ENCODE measurements at places on chromosomes 6 and 20.

- DNase-seq = no peak
Observed at GRCh38 chr6:125294925-125295324, 6.8 kb downstream of the HDDC2 start.

DNA sequence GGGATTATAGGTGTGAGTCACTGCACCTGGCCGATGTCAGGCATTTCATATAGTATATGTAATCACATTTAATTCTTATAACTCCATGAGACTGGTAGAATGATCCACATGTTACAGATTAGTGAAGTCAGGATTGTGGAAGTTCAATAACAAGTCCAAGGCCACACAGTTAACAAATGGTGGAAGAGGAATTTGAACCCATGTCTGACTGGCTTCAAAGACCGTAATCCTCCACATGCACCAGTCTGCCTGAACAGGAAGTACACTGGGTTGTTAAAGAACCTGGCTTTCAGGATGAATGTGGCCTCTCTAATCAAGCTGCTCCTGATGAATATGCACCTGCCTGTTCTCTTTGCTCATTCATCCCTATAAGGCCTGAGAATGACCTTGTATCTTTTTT, 122.0 kb upstream of the HDAC2 start:
- no peak for DNase-seq

- DNase-seq = no peak
Observed at GRCh38 chr6:7148100-7148822, 40.5 kb downstream of the RREB1 start.

GRCh38 chr6:30886897-30887255, 2.6 kb downstream of the DDR1 start:
- no peak for DNase-seq

- DNase-seq = no peak
Observed at GRCh38 chr6:166743406-166744222, 116.6 kb upstream of the RPS6KA2 start.

GRCh38 chr6:28296520-28297060, 15.2 kb downstream of the PGBD1 start:
- no peak for DNase-seq

- no peak for DNase-seq
Observed at GRCh38 chr6:33875696-33876095, 71.9 kb upstream of the MLN start.

DNA sequence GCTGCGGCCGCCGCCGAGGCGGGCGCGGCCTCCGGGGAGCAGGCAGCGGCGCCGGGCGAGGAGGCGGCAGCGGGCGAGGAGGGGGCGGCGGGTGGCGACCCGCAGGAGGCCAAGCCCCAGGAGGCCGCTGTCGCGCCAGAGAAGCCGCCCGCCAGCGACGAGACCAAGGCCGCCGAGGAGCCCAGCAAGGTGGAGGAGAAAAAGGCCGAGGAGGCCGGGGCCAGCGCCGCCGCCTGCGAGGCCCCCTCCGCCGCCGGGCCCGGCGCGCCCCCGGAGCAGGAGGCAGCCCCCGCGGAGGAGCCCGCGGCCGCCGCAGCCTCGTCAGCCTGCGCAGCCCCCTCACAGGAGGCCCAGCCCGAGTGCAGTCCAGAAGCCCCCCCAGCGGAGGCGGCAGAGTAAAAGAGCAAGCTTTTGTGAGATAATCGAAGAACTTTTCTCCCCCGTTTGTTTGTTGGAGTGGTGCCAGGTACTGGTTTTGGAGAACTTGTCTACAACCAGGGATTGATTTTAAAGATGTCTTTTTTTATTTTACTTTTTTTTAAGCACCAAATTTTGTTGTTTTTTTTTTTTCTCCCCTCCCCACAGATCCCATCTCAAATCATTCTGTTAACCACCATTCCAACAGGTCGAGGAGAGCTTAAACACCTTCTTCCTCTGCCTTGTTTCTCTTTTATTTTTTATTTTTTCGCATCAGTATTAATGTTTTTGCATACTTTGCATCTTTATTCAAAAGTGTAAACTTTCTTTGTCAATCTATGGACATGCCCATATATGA, 3.2 kb downstream of the MARCKS start:
- DNase-seq = peak; percentile 1

DNA sequence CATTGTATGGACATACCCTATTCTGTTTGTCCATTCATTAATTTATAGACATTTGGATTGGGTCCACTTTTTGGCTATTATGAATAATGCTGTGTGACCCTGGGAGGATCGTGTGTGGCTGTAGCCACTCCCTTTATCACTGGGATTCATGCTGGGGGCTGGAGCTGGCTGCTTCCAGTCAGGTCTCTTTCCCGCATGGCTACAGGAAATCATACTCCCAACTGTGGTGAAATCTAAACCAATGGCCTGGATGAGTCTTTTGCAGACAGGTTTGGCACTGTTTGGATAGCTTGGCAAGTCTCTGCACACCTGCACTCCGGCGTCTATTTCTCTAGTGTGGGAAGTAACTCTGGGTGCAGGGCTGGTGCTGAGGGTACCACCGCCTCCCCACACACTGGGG, 80.4 kb downstream of the RIN2 start:
- no peak for DNase-seq

DNA sequence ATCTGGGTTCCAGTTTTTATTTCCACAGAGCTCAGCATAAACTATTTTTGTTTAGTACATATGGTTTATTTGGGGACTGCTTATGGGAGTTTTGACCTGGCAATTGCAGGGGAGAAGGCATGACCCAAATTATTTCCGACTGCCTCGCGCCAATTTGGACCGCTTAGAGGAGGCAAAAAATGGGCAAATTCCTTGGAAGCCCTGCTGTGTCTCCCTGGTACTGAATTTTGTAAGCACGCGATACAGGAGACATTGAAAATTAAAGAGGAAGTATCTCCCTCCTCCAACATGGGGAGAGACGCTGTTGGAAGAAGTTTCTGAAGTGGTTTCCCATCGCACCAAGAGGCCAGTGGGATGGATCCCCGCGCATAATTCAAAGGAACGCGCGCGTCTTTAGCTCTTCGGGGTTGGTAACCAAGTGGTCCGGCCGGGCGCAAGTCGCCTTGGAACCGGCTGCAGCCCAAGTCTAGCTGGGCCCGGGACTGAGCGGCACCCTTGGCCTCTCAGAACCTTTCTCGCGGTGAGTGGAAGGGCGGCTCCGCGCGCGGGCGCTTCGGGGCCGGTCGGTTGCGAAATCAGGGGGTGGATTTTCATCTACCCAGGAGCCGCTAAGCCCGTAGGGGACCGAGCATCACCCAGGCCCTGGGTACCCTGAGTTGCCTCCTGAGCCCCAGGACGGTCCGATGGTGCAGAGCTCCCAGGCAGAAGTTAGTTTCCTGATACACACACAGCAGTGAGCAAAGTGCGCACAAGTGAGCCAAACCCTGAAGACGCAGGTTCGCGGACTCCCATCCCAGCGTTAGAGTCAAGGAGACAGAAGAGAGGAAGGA, 6.2 kb downstream of the NKX2-2 start:
- DNase-seq = no peak

GRCh38 chr6:16388488-16388887, 150.1 kb downstream of the GMPR start:
- no peak for DNase-seq

DNA sequence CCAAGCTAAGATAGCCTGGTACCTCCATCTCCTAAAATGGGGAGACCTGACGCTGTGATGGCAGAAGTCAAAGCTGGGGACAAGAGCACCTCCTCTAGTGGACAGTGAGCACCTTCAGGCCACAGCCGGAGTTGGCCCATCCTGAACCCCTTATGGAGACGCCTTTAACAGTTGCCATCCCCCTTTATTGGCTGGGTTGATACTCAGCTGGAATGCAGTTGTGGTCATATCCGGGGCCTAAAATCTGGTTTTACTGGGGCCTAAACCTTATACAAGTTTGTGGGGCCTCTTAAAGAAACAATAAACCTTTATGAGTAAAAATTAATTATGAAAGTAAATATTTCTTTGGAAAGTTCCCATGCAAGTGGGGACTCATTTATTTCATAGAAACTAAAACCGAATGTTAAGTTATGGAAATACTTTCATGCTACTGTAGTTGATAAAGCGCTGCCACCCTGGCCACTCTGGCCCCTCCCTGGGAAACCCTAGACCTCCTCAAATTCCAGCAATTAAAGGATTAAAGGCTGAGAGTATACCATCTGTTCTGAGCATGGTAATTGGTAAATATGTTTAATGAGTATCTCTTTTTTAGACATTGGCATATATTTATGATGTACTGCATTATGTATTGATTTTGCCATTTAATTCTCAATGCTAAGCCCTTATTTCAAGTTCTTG, 95.1 kb upstream of the SASH1 start:
- DNase-seq = no peak

GRCh38 chr6:1917626-1918371, 308.1 kb downstream of the FOXC1 start:
- no peak for DNase-seq

- DNase-seq = no peak
Observed at GRCh38 chr6:75098709-75099108, 107.1 kb downstream of the COL12A1 start.

GRCh38 chr6:3359101-3359752, 97.6 kb downstream of the SLC22A23 start:
- DNase-seq = no peak

DNA sequence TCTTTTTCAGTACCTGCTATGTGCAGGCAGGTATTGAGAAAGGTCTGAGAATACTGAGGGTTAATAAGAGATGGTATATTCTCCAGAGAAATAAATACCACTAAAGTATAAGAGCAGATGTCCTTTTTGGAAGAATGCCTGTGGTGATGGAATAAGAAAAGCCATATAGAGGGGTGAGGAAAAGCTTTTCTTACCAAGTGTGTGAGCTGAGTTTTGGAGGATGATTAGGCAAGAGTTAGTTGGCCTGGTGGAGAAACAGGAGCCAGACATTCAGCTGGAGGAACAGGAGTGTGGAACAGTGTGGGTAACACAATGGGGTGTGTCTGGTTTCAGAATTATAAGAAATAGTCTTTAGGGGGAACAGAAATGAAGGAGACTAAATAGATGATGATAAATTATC, 19.9 kb downstream of the ZNF451 start:
- DNase-seq = no peak

DNA sequence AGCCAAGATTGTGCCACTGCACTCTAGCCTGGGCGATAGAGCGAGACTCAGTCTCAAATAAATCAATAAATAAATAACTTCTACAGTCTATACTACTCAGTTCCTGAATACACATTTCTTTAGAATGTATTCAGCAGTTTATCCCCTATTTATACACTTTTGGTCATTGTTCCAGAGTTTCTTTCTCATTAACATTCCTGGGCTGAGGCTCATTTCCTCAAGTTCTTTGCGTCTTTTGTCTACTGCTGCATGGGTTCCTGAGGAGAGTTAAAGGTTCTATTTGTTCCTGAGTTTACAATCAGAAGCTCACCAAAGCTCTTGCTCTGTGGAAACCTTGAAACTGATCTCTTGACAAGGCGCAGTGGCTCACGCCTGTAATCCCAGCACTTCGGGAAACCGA, 37.7 kb upstream of the SASH1 start:
- no peak for DNase-seq

DNA sequence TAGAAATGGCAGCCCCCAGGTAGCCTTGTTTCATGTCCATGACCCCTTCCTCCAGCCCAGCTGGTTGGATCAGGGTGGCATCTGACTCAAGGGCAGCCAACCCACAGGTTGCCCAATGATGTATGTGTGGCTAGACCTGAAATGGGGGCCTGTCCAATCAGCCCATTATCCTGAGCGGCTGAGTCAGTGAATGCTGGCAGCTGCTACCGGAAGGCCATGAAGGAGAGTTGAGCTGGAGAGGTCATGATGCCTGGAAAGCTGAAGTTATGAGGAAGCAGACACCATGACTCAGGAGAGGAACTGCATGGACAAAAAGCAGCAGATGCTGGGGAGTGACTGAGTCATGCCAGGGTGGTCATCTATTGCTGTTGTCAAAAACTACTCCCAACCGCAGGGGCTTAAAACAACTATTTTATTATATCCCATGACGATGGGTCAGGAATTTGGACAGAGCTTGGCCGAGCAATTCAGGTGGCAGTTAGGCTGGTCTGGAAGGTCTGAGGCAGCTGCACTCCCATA, 67.3 kb downstream of the MDGA1 start:
- DNase-seq = no peak

DNA sequence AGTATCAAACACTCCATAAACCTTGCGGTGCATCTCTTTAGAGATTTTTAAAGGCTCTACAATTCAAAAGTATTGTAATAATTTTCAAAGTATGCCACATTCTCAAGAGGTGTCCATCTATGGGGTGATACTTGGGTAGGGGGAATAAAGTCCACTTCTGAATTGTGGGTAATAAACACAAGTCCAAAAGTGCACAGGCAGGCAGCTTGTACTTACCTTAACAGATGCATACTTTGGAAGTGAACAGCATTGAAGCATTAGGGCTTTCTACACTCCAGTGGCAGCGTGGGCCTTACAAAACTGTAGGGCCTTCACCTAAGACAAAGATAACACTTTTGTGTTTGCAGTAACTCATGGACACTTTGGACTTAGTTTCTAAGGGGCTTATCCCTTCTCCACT, 58.6 kb downstream of the AIG1 start:
- DNase-seq = no peak

DNA sequence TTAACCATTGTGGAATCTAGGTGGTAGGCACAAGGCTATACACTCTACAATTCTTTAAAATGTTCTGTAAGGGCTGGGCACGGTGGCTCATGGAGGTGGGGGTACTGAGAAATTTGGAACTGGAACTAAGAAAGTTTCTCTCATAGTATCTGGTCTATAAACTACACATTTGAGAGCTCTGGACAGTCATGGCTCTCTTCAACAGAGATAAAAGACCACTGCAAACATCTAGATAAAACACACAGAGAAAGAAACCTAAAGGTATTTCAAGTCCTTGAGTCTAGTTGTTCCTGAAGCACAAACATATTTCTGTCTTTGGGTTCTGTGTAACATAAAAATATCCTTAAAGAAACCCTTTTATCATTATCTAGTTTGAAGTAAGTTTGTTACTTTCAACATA, 35.2 kb downstream of the ILRUN start:
- DNase-seq = no peak

DNA sequence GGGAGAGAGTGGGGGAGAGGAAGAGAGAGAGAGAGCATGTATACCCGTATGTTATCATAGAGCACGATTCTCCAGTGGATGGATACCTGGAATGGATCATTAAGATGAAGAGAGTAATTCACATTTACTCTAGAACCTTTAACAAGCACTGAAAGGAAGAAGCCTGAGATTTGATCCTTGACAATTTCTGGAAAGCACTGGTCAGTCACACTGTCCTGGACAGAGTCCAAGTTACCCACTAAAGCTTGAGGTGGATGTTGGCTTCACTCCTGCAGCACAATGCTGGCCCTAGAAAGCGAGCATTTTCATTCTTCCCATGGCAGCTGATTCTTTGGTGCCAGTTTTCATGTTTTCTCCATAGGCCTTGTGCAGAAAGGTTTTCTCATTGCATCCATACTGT, 25.6 kb downstream of the NFYA start:
- no peak for DNase-seq

GRCh38 chr20:47318027-47318585, 38.4 kb downstream of the ZMYND8 start:
- DNase-seq = no peak

GRCh38 chr6:33851959-33852358, 48.2 kb upstream of the MLN start:
- peak; percentile 36 for DNase-seq

Data from COR-L47 (cell line).